ENCODE measurements at places on chromosomes 5 and 9. TPM values are rescaled to one million over a fixed set of nuclear protein-coding genes. Genes with fewer than 3 reads are reported as not detected.
A peak's percentile ranks its signal among the peaks of the same experiment; 100 is the strongest.

The NEUROG1 gene
- not detected for polyA plus RNA-seq

The TCERG1 gene
- 10.2 TPM for polyA plus RNA-seq

DNA sequence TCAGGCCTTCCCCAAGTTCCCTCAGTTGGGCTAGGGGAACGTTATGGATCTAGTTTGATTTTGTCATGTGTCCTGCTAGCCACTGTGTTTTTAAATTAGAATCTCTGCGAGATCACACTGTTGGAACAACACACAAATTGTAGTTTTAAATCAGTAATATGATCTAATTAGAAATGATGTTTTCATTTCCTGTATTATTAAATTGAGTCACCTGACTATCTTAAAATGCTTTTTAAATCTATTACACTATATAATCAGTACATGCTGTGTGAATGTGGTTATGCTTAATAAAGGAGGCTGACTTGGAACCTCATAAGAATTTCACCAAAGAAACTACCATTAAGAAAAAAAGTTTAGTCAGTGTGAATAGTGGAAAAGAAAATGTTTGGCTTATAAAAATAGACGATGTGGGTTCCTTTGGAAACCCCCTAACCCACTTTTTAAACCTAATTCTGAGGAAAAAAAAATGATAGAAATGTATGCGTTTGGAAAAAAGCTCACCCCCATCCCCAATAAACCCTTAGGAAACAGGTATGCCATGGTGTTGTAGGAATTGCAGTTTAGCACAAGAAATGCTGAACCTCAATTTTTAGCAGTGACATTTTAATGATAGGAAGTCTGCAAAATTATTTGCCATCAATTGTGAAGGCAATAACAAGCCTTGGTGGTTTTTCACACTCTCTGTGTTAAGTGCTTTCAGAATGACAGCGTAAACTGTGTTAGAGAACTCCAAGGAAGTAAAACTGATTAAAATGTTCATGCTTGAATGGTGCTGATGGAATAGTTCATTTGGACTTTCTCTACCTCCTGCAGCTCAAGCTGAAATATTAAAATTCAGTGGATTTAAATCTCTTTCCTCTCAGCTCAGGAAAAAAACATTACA lies 59.0 kb downstream of the TLE4 start:
- no peak for DNase-seq

DNA sequence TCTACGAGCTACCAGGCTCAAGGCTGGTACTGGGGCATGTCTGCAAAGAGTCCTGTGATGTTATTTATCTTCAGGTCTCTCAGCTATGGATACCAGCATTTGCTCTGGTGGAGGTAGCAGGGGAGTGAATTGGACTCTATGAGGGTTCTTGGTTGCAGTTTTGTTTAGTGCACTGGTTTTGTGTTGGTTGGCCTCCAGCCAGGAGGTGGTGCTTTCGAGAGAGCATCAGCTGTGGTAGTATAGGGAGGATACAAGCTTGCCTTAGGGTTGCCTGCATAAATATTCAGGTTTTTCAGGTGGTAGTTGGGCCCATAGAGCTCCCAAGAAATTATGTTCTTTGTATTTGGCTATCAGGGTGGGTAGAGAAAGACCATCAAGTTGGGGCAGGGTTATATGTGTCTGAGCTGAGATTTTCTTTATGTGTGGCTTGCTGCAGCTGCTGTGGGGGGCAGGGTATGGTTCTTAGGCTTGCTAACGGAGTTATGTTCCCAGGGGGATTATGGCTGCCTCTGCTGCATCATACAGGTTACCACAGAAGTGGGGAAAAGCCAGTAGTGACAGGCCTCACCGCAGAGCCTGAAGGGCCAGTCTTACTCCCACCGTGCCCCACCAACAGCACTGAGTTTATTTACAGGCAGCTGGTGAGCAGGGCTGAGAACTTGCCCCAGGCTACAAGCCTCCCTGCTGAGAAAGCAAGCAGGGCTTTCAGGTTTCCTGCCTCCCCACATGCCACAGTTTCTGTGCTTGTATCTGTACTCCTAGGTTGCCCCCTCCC lies 9.7 kb upstream of the RIOK2 start:
- no peak for DNase-seq

The BHMT gene
- 0.04 TPM for polyA plus RNA-seq

The GMCL2 gene
- 0.01 TPM for polyA plus RNA-seq

GRCh38 chr5:149038336-149039080 lies 24.4 kb downstream of the SH3TC2 start:
- no peak for DNase-seq

GRCh38 chr5:93359296-93359959 lies 221.6 kb downstream of the NR2F1-AS1 start:
- no peak for DNase-seq

The PDE8B gene
- polyA plus RNA-seq, result 0.60 TPM

DNA sequence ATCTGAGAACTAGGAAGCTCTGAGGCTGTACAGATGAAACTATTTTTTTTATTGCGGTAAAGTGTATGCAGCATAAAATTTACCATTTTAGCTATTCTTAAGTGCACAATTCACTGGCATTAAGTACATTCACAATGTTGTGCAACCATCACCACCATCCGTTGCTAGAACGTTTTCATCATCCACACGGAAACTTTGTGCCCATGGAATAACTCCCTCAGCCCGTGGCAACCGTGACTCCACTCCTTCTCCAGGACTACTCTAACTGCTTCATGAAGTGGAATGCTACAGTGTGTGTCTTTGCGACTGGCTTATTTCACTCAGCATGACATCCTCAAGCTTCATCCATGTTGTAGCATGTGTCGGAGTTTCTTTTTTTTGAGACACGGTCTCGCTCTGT lies 57.1 kb downstream of the COL23A1 start:
- no peak for DNase-seq

GRCh38 chr9:129319938-129320481 lies 141.9 kb upstream of the IER5L start:
- peak; percentile 64 for DNase-seq

DNA sequence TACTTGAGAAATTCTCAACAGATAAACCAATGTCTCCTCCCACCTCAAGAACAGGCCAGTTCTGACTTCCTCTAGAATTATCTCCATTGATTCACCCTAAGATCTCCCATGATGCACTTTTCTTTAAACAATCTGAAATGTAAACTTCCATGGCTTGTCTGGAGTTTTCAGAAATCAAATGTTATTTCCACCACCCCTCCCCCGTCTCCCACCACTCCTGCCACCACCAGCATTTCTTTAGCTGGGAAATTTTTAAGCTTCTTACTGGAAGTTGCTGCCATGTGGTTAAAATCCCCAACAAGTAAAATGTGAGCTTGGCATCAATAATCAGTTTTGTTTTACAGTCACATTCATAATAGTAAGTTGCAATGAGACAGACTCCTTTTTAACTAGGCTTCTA lies 32.8 kb upstream of the BASP1 start:
- no peak for DNase-seq

The CCNI2 gene
- polyA plus RNA-seq, result 2.3 TPM

GRCh38 chr9:4508907-4509589 lies 18.8 kb downstream of the SLC1A1 start:
- DNase-seq, result no peak

The IFT74 gene
- polyA plus RNA-seq, result 15.7 TPM

DNA sequence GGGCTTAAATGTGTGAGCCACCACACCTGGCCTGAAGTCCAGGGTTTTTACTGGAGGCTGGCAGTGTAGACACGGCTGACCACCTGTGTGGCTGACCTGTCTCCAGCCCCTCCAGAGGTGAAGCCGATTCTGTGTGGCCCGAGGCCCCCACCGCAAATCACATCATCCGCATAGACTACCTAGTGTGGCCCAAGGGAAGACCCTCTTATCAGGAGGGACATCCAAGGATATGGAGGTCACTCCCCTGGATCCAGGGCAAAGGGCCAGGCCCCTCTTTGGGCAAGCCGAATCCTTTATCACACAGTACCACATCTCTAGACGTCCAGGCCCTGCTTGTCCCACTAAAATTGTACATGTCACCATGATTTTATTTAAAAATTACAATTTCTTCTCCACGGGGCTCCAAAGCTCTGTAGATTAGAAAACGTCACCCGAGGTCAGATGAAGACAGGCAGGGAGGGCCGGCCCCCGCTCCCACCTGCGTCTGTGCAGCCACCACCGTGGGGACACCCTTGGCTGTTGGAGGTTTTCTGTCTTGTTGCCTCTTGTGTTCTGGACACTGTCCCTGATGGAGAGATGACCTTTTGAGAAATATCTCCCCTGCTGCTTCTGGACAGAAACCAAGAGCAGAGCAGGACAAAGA lies 20.1 kb downstream of the LAMC3 start:
- no peak for DNase-seq

- no peak for DNase-seq
These were observed 47.2 kb upstream of the FCHO2 start for GRCh38 chr5:72908664-72909063.
